Esophagus mucosa (tissue), 1 donor: ENCODE measurements at places on chromosomes 5 and 9. TPM values are rescaled to one million over a fixed set of nuclear protein-coding genes. Genes with fewer than 3 reads are reported as not detected.

DNA sequence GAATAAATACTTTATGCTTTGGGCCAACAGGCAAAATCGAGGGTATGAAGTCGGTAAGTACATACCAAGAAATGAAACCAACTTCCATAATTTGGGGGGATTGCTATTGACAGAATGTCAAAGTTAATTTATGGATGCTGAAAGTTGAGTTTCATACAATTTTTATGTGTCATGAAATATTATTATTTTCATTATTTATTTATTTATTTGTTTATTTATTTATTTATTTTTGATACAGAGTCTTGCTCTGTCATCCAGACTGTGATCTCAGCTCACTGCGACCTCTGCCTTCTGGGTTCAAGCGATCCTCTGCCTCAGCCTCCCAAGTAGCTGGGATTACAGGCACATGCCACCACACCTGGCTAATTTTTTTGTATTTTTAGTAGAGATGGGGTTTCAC lies 4.5 kb upstream of the GMCL2 start:
- ATAC-seq, result no peak

DNA sequence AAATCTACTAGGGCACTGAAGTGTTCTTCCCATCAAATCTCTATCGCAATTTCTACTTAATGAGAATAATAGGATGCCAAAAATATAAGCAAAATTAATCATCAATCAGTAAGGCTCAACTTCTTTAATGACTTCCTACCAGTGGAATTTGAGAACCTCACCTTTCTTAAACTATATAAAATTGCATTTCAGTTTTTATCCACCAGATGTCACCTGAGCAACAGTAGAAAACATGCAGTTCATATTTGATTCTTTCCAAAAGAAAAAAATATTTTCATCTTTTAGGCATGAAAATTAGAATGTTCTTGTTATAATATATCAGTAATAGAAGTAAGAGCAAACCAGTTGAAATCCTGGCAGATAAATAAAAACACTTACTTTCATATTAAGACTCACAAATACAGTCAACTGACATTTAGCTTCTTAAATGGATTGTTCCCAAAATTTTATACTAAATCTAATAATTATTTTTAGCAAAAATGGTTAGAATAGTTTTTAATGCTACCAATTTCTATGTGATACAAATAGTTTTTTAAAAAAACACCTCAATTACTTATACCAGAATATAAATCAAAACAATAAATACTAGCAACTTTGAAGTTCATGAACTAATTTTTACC lies 13.4 kb upstream of the CCDC112 start:
- ATAC-seq, result peak; percentile 63

RORB gene
- total RNA-seq, result 0.08 TPM

DNA sequence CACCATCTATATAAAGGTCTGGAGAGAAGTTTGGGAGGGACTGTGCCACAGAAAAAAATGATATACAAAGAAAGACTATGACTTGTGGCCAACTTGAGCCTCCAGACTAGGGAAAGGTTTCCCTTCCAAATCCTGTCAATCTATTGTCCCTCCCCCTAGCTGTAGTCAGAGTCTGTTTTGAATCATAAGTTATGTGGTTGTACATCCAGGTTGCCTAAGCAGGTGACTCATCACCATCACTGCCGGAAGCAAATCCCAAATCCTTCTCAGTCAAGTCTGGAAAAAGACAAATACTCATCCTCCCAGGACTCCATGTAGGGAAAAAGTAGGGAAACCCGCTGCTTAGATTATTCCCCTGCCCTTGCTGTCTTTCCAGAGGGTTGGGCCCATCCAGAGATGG lies 235.7 kb downstream of the CDK5RAP2 start:
- peak; percentile 77 for ATAC-seq

SPOCK1 gene
- 0.48 TPM for total RNA-seq

GRCh38 chr5:112895682-112896081 lies 26.3 kb downstream of the REEP5 start:
- ATAC-seq, result no peak

- ATAC-seq, result peak; percentile 66
Measured at GRCh38 chr5:176596689-176597416, 13.1 kb downstream of the GPRIN1 start.

DNA sequence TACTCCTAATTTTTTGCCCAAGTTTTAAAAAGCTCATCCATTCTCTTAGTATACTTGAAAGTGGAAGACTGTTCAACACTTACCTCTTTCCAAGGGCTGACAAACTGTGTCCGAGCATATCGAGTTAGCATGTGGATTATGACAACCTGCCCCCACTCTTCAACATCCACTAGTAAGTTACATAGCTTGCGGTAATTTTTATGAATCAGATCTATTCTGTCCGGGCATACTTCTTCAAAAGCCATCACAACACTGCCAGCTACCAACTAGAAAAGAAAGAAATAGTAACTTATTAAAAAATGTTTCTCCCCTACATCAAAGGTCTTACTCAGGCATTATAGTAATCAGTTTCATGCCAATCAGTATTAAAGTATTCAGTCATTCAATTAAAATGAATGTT lies 78.5 kb downstream of the AP3B1 start:
- no peak for ATAC-seq

F12 gene
- total RNA-seq, result 32.8 TPM
